Activated CD8-positive, alpha-beta memory T cell treated with anti-CD3 and anti-CD28 coated beads for 4 hours (primary cell): ENCODE measurements at places on chromosomes 12 and 14.

DNA sequence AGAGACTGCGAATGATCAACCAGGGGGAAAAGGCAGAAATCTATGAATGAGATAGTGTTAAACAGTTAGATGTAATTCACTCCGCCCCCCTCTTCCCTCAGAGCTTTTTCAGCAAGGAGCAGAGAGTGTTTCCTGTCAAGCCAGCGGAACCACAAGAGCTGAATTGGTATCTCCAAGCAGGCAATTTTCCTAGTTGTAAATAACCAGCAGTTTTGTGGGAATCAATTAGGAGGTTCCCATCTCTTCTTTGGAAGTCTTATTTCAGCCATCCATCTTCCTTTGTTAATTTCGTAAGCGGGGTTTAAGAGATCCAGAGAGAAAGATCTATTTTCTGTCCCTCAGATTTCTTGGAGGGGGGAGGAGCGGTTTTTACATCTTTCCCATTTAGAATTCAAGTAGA is 178.0 kb downstream of the FOXN3 start:
- no peak for DNase-seq

- DNase-seq: no peak
These were observed 54.6 kb downstream of the GTF2A1 start for GRCh38 chr14:81166121-81166520.

DNA sequence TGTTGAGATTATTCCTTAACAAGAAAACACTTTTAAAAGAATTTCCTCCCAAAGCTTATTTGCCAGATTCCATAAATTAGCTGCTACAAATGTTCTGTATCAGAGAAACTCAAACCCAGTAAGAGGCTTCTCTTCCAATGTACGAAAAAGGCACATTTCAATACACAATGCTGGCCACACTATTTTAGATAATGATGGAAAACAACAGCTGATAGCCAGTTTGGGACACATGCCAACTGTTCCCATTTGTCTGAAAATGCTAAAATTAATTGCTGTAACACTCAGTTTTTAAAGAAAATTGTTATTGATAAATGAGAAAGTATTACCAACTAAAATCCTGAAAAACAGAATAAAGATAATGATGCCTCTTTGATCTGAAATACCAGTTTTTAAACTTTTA is 4.4 kb downstream of the CFL2 start:
- DNase-seq: no peak

DNA sequence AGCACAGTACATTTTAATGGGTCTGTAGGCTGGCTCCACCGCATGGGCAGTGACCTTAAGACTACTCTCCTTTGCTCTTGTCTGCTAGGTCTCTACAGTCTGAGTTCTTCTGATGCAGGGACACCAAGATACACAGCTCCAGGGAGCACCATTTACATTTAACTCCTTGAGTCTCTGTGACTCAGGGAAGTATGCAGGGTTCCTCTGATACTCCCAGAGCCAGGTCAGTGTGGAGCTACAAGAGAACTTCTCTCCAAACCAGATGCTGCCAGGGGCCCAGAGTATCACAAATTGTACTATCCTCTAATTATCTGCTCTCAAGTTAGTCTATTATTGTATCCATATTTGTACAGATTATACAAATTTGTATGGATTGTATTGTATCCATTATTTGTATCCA is 15.2 kb downstream of the ZFP36L1 start:
- DNase-seq: no peak

- no peak for DNase-seq
These were observed 45.5 kb downstream of the SH2B3 start for GRCh38 chr12:111451232-111451631.
